Bone marrow (tissue), 2 donors: ENCODE measurements at places on chromosomes 1 and 21.

DNA sequence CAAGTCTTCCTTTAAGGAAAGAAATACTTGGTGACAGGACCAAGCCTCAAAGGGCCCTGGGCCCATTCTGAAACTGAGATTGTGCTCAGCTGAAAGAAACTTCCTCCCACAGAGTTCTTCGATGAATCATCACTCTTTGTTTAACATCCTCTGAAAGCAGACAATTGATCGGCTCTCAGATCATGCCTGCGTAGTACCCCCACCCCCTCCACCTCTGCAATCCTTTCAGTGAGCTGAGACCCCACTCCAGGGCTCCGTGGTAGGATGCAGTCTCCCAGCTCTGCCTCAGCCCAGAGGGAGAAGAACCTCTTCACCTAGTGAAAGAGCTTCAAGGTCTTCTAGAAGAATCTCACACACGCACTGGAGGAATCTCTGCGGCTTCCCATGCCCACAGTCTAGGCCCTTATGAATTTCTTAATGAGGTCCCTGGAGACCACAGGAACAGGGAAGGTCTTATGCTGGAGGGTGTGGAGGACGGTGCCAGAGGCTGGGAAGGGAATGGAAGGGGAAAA lies 104.9 kb upstream of the SOD1 start:
- no peak for DNase-seq

DNA sequence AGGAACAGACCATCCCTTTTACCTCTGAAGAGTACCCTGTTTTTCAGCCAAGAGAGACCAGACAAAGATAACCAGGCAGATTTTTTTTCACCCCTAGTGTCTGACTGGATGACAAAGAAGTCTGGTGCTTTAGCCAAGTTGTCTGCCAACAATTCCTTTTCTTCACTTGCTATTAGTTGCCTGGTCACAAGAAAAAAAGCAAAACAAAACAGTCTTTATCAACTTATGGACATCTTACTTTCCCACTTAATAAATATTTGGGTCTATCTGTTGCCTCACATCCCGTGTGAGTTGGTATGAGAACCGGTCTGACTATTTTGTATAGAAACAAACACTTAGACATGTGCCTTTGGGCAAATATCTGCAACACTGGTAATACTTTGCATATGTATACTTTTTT lies 662.9 kb downstream of the PLPP3 start:
- DNase-seq = no peak

GRCh38 chr1:162357681-162358266 lies 18.9 kb downstream of the SPATA46 start:
- DNase-seq = no peak

GRCh38 chr1:1427820-1428148 lies 6.7 kb upstream of the ANKRD65 start:
- no peak for DNase-seq

- DNase-seq = no peak
Observed at GRCh38 chr1:241212628-241213027, 144.4 kb downstream of the RGS7 start.

- DNase-seq = no peak
Observed at GRCh38 chr21:44329971-44330681, 9.1 kb downstream of the CFAP410 start.
